HEK293T (cell line): ENCODE measurements at places on chromosomes 3 and 15.
A peak's percentile ranks its signal among the peaks of the same experiment; 100 is the strongest.

GRCh38 chr3:134869153-134869726 lies 74.2 kb downstream of the EPHB1 start:
- no peak for DNase-seq

DNA sequence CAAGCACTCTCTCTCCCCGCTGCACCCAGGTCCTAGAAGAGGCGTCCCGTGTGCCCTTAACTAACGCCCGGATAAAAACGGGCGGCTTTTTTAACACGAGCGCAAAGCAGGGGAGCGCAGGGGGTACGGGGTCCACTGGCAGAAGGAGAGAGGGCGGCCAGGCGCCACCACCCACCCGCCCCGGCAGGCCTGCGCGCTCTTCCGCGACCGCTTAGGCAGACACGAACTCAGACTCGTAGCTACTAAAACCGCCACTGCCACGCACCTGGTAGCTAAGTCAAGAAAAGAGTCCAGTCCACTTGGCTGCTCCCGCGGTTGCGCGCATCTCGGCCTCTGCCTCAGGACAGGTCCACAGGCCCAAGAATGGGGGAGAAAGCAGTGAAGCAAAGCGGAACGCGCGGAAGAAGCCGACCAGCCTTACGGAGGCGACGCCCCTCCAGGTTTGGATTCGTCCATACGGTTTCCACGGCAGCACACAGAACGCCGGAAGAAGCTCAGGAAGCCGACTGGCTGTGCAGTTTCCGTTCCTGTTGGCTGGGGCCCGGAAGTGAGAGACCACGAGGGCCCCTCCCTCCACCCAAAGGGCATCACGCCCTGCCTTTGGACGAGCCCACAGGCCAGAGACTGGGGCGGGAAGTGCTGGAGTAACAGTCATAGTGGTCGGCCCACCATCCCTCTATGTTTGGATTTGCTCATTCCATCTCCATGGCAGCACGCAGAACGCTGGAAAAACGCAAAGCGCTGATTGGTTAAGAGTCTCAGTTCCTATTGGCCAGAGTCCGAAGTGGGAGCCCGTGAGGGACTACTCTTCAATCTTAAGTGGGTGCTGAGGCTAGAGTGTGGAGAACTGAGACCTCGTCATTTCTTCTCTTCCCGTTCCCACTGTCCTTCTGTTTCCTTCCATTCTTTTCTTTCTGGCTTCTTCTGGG lies at the start of gene ULK4:
Gene ULK4, minus strand, starts transcription at position 353 of the 929 bp plus-strand sequence. CDS start 7,344 bp downstream, outside the sequence.
- DNase-seq, result peak; percentile 91

GRCh38 chr3:143972155-143972504 lies 507 bp downstream of the DIPK2A start:
- no peak for DNase-seq

DNA sequence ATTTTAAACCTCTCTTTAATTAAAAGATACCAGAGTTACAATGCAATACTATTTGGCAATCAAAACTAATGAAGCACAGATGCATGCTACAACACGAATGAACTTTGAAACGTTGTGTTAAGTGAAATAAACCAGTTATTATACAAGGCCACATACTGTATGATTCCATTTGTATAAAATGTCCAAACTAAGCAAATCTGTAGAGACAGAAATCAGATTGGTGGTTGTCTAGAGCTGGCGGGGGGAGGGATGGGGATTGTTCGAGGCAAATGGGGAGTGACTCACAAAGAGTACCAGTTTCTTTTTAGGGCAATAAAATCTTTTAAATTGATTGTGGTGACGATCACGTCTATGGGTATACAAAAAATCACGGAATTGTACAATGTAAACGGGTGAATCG lies 677.0 kb downstream of the NTRK3 start:
- no peak for DNase-seq

- no peak for DNase-seq
Measured at GRCh38 chr3:4309491-4310128, 6.4 kb downstream of the SETMAR start.

- no peak for DNase-seq
Measured at GRCh38 chr3:169633789-169634188, 29.7 kb downstream of the MECOM start.

- no peak for DNase-seq
Measured at GRCh38 chr3:165617134-165617533, 220.1 kb downstream of the BCHE start.

- DNase-seq, result no peak
Measured at GRCh38 chr15:75371486-75371885, 3.1 kb upstream of the MAN2C1 start.
